ENCODE measurements at places on chromosomes 2 and 18.

DNA sequence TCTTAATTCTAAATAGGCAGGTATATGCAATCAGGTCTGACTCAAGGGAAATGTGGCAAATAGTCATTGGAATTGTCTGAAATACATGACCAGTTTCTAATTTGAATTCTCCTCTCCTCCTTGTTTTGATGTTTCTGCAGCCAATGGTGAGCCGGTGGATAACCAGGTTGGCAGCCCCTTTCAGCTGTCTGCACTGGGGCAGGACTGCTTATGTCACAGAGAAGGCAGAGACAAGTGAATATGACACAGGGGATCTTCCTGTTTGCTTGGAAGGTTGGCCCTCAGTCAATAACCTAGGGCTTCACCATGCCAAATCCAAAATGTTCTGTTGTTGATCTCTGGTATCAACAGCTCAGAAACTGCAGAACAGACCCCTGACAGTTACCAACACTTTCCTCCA is 12.1 kb downstream of the MYT1L start:
- no peak for DNase-seq

DNA sequence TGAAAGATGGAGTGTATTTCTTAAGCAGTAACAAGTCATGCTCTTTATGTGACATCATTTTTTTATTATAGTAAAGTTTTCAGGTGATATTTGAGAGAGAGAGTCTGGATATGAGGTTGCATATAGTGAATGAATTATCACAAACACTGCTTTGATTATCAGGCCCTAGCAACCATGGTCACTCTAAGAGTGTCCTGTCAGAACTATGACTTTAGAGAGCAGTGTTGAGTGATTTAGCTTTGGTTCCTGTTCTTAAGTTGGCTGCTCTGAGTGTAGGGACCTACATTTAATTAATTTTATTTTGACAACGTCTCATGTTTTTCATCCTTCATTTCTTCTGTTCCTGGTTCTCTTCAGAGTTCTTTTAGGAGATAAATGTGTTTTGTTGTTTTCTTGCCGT is 275.5 kb downstream of the KCNJ3 start:
- peak; percentile 12 for DNase-seq

- peak; percentile 63 for DNase-seq
Observed at GRCh38 chr2:110674620-110675555, 3.0 kb downstream of the BUB1 start.

GRCh38 chr2:98749066-98749450 is 18.1 kb upstream of the MGAT4A start:
- DNase-seq = peak; percentile 61

DNA sequence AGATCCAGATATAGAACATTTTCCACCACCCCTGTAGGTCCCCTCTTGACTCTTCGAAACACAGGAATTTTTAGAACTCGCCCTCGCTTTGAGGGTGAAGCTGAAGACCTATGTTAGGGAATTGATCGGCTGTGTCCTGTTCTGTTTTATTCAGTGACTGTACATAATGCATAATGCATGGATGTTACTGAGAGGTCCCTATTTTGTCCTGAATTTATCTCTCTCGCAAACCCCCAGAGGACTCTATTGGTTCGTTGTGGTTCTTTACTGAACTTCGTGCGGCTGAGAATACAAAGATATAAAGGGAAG is 431 bp upstream of the EIF5B start:
- DNase-seq = no peak
